ENCODE measurements at places on chromosomes 1 and 21.

DNA sequence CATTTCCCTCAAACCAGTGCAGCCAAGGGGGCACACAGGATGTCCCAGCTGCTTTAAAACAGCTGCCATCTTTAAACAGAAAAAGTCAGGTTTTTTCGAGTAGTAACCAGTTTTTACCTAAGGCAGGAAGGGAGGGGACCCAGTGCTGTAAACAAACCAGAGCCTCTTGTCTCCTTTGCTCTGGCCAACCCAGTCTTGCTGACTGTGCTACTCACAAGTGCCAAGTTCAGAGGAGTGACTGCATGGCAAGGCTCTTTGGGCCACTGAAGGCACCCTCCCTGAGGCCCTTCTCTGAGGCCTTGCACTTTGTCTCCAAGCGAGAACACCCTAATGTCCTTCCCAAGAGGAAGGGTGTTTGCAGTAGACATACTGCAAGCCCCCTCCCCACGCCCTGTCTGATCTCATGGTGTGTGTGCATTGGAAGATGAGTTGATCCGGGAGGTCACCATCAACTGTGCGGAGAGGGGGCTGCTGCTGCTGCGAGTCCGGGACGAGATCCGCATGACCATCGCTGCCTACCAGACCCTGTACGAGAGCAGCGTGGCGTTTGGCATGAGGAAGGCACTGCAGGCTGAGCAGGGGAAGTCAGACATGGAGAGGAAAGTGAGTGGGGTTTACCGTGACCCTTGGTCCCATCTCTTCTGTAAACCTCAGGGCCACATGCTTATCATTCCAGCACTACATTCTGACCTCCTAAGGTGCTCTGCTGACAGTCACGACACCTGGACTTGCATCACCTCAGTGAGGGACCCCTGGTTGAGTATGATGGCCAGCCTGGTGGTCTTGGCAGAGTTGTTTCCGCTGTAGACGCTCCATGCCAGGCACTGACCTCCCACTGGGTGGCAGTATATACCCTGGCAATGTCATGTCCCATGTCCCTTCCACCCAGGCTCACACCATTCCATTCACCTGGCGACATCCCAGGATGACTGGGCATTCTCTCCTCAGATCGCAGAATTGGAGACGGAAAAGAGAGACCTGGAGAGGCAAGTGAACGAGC lies 4.7 kb downstream of the DNALI1 start:
- DNase-seq, result no peak

- DNase-seq, result no peak
These were observed 9.2 kb downstream of the ALDH4A1 start for GRCh38 chr1:18893120-18893519.

- DNase-seq, result no peak
These were observed 53.4 kb downstream of the SSBP3 start for GRCh38 chr1:54352755-54353154.

DNA sequence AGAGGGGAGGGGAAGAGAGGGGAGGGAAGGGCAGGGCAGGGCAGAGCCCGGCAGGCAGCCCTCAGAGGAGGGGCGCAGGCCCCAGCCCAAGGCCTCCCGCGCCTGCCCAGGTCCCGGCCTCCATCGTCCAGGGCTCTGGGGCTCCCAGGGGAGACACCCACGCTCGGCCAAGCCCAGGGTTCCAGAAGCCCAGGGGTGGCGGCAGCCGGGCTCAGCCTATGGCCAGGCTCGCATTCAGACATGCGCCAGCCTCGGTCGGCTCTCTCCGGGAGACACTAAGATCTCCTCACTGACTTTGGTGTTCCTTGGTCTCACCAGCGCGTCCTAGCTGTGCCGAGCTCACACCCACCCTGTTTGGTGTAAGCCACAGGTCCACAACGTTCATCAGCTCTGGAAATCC lies 7.1 kb upstream of the ANKRD65 start:
- no peak for DNase-seq

GRCh38 chr1:233331676-233332519 lies 4.4 kb downstream of the MAP3K21 start:
- no peak for DNase-seq

DNA sequence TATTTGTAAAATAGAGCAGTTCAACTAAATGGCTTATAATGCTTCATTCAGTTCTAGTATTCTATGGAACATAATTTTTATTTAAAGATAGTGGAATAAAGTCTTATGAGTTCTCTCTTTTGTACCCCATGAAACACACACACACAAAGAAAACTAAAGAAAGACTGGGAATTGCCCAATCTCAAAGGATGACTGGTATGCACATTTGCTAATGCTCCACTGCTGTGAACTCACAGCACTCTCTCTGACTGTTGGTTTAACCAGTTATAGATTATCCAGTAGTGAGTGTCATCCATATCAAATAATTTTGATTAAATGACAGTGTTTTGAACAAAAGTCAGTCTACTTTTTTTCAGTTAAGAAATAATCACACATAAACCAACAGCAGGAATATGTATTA lies 1082.4 kb upstream of the B3GALT2 start:
- no peak for DNase-seq

GRCh38 chr1:78475888-78476610 lies 14.7 kb upstream of the PTGFR start:
- DNase-seq, result no peak

- DNase-seq, result peak; percentile 35
These were observed 1.1 kb downstream of the WARS2 start for GRCh38 chr1:119139403-119139802.

- DNase-seq, result no peak
These were observed 19.1 kb upstream of the LYST start for GRCh38 chr1:235885655-235886262.

DNA sequence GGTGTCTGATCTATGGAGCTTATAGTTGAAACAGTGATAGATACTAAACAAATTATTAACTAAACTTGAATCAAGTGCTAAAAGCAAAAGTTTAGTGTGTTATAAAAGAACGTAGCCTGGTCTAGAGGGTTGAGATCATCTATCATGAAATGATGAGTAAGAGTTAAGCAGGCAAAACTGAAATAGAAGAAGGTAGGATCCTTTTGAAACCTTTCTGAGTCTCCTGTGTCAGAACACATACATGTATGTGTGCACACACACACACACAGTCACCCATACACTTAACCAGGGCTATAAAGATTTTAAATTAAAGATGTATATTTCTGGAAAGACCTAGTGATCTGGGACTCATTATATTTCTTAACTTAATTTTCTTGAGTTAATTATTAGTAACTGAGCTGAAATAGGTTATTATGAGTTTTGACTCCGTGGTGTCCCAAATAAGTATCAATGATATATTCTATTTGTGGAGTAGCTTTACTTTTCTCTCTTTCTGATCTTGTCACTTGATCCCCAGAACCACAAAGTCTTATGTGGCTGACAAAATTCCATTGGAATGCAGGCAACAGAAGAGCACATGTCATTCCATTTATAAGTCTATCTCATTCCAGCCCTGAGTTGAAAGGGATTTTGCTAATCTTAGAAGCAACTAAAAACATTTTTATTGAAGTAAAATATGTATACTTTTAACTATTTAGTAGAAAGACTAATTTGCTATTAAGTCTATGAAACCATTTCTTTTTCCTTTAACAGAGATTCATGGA lies 70.7 kb downstream of the PRRX1 start:
- no peak for DNase-seq

GRCh38 chr1:234944439-234945344 lies 183.9 kb downstream of the TOMM20 start:
- no peak for DNase-seq

GRCh38 chr1:89986020-89986419 lies 8.9 kb upstream of the ZNF326 start:
- DNase-seq, result no peak

DNA sequence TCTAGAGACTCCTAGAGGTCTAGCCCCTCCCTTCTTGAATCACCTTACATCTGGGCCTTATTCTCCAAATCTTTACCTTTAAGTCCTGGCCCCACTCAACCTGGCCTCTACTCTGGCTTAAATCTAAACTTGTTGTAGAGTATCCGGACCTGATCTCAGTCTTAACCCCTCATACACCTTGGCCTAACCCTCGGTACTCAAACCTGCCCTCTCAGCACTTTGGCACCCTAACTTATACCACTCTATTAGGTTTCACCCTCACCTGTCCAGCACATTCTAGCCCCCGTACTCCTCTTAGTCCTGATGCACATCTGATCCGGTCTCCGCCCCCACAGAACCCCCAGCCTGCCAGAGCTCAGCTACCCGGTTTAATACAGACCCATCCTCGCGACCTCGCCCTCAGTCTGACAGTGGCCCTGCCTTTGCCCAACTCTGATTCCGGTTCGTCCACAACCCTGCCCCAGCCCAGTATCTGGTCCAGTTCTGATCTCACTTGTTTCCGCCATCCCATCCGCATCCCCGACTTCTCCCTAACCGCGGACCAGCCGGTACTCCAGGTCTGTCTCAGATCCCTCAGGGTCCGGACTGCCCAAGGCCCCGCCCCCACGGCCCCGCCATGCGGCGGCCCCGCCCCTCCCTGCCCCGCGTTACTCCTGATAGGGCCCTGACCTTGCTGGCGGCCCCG lies 1.5 kb downstream of the TRIM62 start:
- DNase-seq, result peak; percentile 80

DNA sequence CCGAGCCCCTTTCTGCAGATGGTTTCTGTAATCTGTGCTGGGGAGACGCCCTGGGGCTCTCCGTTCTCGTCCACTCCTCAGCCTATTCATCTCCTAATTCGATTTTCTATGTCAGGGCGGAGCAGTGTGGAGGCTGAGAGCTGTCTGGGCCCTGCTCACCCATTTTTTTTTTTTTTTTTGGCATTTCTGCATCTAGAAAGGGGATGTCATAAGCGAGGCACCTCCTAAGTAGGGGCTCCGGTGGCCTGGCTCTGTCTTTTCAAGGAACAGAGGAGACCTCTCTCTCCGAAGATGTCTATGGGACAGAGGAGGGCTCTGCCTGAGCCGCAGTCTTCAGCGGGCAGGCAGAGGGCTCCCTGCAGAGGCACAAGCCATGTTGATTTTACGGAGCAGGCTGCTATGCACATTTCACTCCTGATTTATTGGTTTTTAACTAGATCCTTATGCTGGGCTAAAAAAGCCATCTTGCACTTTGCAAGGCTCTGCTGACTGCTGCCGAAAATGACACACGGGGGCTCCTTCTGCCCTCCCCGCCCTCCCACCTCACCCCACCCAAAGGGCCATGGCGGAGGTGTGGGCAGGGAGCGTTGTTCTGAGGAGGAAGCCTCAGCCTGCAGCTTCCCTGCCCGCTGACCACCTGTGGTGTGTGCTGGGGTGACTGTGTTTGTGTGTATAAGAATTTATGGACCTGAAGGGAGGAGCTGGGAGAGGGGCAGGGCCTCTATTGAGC lies 71.0 kb downstream of the FOXD2 start:
- DNase-seq, result no peak

Measured in stimulated activated CD4-positive, alpha-beta T cell treated with anti-CD3 and anti-CD28 coated beads, Interleukin-4, amount 100 ng/mL, for 4 hours (primary cell).